ENCODE measurements at places on chromosomes 5 and 9.
A peak's percentile ranks its signal among the peaks of the same experiment; 100 is the strongest.

DNA sequence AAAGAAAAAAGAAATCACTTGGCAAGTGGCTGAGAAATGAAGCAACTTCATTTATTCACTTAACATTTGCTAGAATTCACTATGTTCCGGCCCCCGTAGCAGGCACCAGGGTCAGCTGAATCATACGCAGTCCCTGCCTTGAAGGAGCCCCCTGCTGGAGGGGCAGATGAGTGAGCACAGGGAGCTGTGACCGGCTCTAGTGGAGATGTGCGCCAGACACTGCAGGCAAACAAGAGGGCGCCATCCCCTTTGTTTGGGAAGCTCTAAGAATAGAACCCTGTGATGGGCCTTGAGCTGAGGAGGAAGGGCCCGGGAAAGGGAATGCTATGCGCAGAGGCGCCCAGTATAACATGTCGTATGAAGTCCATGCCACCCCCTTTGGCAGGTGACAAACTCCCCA is 20.2 kb upstream of the RPL26L1 start:
- no peak for DNase-seq

- DNase-seq = no peak
Measured at GRCh38 chr9:76137931-76138330, 247.5 kb downstream of the PCSK5 start.

DNA sequence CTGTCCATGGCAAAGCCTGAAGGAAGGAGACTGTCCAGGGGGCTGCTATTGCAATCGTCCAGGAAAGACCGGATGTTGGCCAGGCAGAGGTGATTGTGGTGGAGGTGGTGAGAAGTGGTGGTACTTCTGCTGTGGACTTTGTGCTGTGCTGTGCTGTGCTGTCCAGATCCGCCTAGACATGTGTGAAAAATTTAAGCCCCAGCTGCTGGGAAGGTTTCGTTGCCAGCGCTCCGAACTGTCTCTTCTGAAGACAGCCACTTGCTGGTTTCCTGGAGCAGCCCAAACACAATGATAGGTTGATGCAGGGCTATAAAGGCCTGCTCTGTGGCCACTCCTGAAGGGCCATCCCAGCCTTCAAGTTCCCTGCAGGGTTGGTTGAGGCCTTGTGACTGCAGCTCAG is 223.0 kb upstream of the MPDZ start:
- no peak for DNase-seq

DNA sequence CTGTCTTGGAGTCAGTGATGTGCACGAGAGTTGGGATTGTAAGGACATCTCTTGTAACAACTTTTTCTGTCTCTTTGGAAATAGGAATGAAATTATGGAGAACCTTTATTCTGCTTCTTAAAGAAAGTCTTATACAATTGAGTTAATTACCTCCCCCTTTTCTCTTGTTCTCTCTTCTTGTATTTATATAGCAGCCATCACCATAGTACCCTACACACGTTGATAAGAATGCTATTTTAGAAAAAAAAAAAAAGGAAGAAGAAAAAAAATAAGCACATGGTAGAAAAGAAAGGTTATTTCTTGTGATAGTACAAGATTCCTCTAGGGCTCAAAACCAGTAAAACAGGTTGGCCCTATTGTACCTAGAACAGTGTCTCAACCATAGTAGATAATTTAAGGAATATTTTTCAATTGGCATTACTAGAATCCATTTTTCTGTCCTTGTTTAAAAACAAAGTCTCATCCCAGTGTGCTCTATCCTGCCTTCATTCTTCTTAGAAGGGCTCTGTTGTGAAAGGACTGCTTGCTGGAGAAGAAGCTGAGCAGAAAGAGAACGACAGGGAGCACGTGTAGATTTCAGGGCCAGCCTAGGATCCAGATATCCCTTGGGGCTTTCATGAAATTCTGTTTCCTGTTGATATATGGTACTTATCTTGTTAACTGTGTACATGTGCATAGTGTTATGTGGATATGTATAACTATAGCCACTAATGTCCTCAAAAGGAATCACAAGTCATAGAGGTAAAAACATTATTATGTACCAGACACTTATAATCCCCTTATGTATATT is 392.3 kb upstream of the MEF2C start:
- DNase-seq = no peak

GRCh38 chr9:130824643-130825350 is 10.3 kb upstream of the ABL1 start:
- peak; percentile 74 for DNase-seq

Measured in right kidney (tissue), 9 donors.